Epithelial cell of proximal tubule (primary cell): ENCODE measurements at places on chromosomes 1 and 21.

- no peak for DNase-seq
These were observed 15.2 kb downstream of the TTC3 start for GRCh38 chr21:37088186-37088735.

- no peak for DNase-seq
These were observed 173.4 kb upstream of the RUNX1 start for GRCh38 chr21:35222541-35222941.

- no peak for DNase-seq
These were observed 47.0 kb downstream of the AHDC1 start for GRCh38 chr1:27556781-27557595.

- no peak for DNase-seq
These were observed 139.8 kb downstream of the DMRTB1 start for GRCh38 chr1:53598966-53599365.

DNA sequence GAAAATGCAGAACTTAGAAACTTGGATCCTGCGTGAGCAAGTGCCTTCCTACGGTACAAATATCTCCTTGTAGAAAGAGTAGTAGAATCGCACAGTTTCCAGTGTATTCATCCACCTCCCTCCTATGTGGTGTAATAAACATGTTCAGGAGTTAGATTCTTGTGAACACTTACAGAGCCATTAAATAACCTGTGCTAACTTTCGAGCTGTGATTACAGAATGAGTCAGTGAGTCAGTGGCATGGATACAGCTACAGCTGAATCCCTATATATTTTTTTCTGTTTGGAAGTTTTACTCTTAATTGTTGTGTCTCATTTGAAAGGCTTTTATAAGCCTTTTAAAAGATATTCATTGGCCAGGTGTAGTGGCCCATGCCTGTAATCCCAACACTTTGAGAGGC, 148.7 kb downstream of the EDEM3 start:
- DNase-seq: no peak

GRCh38 chr1:172117800-172118199, 276.5 kb downstream of the DNM3 start:
- DNase-seq: no peak

GRCh38 chr1:59499943-59500569, 203.2 kb downstream of the FGGY start:
- DNase-seq: no peak

DNA sequence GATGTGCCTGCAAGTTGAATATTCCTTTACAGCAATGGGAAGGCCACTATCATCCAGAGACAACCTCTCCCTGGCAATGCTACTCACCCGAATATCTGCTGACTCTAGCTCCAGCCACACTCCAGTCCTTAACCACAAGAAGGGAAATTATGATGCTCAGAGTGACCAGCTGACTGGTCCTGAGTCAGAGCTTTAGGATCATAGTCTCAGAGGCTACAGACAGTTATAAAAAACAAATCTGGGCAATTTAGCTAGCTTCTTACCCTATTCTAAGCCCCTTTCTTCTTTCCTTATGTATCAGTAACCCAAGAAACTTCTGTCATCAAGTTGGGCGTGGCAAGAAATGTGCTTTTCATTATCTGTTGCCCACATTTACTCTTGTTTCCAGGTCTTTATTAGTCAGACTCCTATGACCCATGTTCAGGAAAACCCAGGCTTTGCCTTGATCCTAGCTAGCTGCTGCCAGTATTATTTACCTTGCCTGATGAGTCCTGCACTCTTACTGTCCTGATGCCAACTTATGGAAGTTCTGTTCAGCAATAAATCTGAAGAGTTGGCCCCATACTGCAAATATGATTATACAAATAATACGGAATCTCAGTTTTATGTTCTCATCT, 207.0 kb downstream of the TTLL7 start:
- DNase-seq: no peak

GRCh38 chr1:33837635-33838034, 26.2 kb upstream of the HMGB4 start:
- DNase-seq: no peak

- no peak for DNase-seq
These were observed 98.5 kb upstream of the CTTNBP2NL start for GRCh38 chr1:112297536-112297935.

DNA sequence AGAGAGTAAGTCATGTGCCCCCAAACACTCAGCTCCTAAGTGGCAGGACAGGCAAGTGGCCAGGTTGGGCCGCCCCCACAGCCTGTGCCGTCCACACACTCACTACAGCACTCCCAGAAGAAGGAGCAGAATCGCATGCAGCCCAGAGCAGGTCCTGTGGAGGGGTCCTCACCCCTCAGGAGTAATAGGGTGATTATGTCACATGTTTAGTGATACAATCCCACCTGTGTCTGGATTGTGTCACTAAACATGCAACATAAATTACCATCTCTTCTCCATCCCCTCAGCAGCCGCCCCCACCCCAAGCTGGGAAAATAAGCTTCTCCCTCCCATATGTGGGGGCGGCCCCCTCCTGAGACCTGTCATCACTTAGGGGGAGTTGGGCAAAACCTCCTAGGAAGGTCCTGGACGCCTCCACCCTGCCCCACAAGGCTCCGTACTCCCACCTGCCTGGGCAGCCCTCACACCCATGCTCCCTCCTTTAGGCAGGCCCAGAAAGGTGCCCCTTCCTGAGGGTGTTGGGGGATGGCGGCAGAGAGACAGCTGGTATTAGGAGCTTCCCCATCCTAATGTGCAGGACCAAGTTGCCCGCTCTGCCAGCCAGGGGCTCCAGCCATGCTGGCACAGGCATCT, 56.9 kb downstream of the STUM start:
- no peak for DNase-seq

GRCh38 chr1:26706315-26706714, 10.5 kb downstream of the ARID1A start:
- DNase-seq: no peak

- no peak for DNase-seq
These were observed 4.4 kb downstream of the RCSD1 start for GRCh38 chr1:167634435-167634834.

GRCh38 chr1:60126723-60127122, 53.2 kb upstream of the C1orf87 start:
- DNase-seq: no peak

DNA sequence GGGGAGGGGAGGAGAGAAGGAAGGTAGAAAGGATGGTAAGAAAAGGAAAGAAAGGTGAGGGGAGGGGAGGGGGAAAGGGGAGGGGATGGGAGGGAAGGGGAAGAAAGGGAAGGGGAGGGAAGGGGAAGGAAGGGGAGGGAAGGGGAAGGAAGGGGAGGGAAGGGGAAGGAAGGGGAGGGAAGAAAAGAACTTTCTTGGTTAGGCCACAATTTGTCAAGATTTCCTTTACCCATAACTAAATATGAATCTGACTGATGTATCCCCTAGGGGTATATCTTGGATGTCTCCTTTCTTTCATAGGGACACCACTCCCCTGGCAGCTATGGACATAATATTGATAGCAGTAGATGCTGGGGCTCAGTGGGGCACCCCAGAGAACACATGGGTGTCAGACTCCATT, 54.4 kb upstream of the PRELP start:
- DNase-seq: no peak

DNA sequence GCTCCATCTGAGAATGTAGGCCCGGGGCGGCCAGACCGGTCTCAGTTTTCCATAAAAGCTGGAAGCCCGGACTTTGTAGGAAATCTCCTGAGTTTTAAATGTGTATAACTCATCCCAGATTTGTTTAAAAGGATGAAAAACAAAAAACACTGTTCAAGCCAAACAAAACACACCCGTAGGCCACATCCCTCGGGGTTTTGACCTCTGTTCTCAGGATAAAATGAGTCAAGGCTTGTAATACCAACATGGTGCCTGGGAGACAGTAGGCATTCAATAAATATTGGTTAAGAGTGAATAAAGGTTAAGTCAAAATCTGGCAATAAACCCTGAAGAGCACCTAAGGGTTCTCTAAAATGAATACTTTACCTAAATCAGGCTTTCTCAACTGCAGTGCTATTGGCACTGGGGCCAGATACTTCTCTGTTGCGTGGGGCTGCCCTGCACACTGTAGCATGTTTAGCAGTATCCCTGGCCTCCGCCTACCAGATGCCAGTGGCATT, 55.0 kb downstream of the KAZN start:
- no peak for DNase-seq

- DNase-seq: no peak
These were observed 53.8 kb upstream of the APP start for GRCh38 chr21:26224366-26224765.

DNA sequence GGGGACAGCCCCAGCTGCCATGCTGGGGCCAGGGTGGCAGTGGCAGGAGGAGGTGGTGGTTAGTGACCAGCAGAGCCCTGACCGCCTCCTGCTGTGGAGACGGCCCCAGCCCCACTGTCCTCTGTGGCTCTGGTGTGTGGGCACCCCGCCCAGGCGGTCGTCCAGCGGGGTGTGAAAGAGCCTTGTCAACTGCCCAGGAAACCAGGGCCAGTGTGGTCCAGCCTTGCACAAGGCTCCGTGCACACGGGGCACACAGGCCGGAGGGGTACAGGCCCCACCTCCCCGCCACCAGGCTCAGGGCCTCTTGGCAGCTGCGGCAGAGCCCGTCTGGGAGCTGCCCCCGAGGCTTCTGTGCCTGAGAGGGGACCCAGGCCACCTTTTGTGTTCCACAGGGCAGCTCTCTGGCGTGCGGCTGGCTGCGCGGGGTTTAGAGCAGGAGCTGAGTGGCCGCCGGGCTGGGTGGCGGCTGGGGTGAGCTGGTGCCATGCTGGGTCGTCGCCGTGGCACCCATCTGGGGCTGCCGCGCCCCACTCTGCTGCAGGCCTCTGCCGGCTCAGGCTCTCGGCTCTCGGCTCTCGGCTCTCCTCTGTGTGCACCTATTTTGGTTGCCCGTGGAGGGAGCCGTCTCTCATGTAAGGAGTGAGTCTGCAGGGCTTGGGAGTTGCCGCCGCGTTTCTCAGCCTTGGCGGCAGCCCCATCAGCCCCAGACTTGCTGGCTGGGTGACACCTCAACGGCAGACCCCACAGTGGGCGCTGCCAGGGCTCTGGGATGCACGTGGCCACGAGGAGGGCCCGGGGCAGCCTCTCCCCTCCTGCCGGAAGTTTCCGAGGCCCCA, 36.1 kb downstream of the SLX9 start:
- DNase-seq: no peak

GRCh38 chr21:38377165-38378088, 120.6 kb downstream of the KCNJ15 start:
- DNase-seq: no peak

DNA sequence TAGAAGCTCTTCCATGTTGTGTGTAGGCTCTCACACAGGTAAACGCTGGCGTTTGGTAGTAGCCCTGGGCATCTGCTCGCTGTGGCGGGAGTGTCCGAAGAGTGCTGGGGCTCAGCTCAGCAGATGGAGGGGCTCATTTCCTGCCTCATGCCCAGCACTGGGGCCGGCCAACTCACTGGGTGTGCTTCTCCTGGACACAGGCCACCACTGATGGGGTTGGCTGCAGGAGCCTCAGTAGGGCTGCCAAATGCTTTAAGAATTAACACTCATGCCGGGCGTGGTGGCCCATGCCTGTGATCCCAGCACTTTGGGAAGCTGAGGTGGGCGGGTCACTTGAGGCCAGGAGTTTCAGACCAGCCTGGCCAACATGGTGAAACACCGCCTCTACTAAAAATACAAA, 20.9 kb downstream of the UQCRHL start:
- DNase-seq: no peak

DNA sequence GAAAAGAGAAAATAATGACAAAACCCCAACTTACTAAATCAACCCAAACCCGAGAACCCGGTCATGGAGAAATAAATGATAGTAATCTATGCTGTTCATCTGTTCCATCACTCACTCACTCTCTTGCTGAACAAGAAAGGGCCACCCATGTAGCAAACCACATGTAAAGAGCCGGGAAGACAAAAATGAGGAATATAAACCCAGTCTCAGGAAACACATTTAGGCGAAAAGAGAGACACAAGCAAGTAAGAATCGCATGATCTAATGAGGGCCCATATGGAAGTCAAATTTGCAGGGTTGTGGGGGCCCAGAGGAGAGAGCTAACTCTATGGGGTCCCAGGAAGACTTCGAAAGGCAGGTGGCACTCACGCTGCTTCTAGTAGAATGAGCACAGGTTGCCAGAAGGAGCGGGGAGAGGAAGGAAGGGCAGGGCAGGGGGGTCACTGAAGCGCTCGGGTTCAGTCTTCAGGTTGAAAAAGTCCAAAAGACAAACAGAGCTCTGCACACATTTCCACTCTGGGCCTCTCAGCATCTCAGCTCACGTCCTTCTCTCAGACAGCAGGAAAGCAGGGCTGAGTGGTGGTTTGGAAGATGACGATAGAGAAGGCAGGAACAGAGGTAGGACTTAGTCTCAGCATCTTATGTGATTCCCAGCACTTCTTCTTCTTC, 142.9 kb upstream of the KRTAP19-8 start:
- DNase-seq: no peak

- DNase-seq: peak; percentile 56
These were observed 266.2 kb upstream of the PLXNA2 start for GRCh38 chr1:208510192-208510952.

GRCh38 chr1:20830378-20830777, 43.3 kb upstream of the HP1BP3 start:
- DNase-seq: no peak

GRCh38 chr1:64268653-64269557, 65.5 kb downstream of the UBE2U start:
- peak; percentile 15 for DNase-seq

GRCh38 chr21:44916965-44917364, 3.7 kb downstream of the ITGB2 start:
- no peak for DNase-seq

DNA sequence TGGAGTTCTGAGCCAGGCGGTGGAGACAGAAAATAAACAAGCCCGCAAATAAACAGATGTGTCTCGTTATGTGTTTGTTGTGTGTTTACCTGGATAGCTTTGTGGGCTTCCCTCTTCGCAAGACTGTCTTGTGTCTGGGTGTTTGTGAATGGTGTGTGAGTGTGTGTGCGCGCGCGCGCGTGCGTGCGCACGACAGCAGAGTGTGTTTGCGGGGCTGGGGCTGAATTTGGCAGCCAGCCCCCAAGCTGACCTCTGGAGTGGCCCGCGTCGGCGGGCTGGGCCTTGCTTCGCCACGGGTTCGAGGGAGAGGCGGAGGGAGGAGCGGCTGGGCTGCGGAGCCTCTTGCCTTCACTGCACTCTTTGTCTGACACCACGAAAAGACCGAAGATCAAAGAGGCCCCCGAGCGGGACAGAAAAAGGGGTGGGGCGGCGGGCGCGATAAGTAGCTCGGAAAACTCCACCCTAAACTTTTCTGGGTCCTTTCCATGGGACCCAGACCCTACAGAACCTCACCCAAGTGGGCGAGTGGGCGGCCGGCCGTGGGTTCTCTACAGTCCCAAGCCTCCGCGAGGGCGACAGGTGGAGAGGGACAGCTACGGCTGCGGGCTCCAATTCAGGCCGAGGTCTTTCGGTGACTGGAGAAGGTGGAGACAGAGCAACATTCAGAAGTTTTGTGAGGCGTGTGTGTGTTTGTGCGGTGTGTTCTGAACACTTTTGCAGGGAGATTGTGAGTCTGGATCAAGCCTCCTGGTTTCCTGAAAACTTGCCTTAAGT, 14.5 kb downstream of the PAX7 start:
- no peak for DNase-seq
